ENCODE measurements at places on chromosomes 5 and 9.

GRCh38 chr5:108814551-108814950 lies 66.9 kb downstream of the FER start:
- DNase-seq = no peak

GRCh38 chr9:116951588-116952435 lies 264.7 kb downstream of the TRIM32 start:
- DNase-seq = no peak

DNA sequence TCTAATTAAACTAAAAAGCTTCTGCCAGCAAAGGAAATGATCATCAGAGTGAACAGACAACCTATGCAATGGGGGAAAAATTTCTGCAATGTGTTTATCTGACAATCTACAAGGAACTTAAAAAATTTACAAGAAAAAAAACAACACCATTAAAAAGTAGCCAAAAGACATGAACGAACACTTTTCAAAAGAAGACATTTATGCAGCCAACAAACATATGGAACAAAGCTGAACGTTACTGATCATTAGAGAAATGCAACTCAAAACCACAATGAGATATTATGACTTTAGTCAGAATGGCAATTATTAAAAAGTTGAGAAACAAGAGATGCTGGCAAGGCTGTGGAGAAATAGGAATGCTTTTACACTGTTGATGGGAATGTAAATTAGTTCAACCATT lies 530.4 kb upstream of the DAB2 start:
- DNase-seq = no peak

- DNase-seq = no peak
Measured at GRCh38 chr5:57839437-57840079, 356.9 kb upstream of the ACTBL2 start.

- no peak for DNase-seq
Measured at GRCh38 chr5:112604732-112605630, 132.7 kb upstream of the APC start.

- DNase-seq = no peak
Measured at GRCh38 chr5:80463269-80463668, 24.6 kb upstream of the FAM151B start.

DNA sequence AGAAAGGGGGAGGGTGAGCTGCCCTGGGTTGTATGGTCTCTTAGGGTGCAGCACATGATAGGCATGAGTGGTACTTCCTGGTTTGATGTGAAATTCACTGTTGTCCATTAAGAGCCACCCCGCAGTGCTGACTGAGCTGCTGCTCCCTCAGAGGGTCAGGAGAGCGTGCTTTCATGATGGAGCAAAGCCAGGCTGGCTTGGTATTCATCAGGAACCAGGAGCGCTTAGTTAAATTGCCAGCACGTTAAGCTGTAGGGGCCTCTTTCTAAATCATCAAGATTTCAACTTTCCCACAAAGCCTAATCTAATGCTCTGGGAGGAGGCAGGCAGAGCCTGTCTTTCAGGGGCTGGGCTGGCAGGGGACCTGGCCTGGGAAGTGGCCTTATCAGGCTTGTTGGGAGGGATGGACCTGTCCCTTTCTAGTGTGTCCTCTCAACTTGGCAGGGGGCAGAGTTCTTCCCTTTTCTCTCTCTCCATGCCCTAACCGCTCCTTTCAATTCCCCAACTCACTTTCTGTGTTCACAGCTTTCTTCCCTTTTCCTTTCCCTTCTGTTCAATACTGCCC lies 7.9 kb downstream of the CYSTM1 start:
- no peak for DNase-seq

DNA sequence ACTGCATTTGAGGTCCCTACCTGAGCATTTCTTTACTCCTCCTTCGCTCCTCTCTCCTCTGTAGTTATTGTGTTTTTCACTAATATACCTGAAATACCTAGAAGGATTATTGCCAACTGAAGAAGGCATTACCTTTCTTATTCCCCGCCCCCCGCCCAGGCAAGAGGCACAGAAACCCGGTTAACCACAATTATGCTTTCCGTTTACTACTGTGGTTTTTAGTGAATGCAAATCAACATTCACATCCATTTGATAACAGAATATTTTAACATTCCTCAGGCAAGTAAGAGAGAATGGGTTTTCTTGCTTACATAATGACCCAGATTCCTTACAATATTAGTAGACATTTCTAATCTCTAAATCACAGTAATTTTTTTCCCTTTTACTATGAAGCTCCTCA lies 136.9 kb downstream of the PCSK5 start:
- DNase-seq = no peak

DNA sequence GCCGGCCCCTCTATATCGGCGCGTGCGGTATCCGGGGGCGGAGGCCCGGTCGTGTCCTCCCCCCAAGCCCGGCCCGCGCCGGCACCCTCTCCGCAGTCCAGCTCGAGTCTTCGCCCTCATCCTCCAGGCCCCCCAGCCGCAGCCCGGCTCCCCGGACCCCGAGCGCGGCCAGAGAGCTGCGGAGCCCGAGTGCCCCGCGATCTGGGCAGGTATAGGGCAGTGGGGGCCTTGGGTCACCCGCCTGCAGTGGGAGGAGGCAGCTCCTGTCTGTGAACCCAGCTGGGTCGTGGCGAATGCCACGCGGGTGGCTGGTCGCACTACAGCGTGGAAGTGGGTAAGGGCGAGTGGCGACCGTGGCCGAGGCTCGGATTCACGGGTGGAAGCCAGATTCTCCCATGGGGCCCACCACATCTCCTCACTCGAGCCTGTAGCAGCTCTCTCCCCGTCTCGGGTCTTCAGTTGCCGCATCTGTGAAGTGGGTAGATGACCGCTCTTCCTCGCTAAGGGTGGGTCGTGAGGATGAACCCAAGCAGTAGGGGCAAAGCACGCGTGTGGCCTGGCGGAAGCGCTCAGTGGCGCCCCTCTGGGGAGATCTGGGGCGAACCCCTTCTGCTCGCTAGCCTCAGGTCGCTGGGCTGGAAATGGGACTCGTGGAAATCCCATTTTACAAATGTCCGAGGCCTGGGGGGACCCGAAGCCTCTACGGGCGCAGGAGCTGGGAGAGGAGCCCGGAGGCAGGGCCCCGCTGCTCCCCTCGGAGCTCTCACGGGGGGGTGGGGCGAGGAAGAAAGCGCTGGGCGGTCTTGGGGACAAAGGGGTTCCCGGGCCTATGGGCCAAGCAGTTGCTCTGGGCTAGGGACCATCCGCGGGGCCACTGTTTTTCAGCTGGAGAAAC lies 1.9 kb downstream of the NR5A1 start:
- no peak for DNase-seq

DNA sequence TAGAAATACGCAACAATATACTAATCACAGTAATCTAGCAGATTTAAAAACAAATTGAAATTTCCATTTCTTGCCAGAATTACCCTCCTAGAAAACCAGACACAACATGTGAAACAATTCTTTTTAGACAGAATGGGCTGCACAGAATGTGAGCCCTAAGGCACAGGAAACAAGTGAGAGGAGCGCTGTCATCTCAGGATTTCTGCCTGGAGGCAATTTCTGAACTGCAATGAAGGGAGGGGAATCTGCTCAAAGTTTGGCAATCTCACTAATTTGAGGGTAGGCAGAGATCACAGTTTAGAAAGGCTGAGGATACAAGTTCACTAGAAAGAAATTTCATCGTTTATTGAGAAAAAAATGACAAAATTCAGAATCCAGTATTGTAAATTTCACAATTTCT lies 70.3 kb downstream of the INIP start:
- DNase-seq = no peak

Data from activated CD8-positive, alpha-beta memory T cell treated with anti-CD3 and anti-CD28 coated beads for 1 hour (primary cell).